Stimulated activated CD4-positive, alpha-beta T cell treated with anti-CD3 and anti-CD28 coated beads, Interleukin-1b, Interleukin-23, amount 100 ng/mL, for 4 hours (primary cell): ENCODE measurements at places on chromosomes 1 and 21.

GRCh38 chr1:181043025-181043888, 9.5 kb downstream of the MR1 start:
- DNase-seq = no peak

DNA sequence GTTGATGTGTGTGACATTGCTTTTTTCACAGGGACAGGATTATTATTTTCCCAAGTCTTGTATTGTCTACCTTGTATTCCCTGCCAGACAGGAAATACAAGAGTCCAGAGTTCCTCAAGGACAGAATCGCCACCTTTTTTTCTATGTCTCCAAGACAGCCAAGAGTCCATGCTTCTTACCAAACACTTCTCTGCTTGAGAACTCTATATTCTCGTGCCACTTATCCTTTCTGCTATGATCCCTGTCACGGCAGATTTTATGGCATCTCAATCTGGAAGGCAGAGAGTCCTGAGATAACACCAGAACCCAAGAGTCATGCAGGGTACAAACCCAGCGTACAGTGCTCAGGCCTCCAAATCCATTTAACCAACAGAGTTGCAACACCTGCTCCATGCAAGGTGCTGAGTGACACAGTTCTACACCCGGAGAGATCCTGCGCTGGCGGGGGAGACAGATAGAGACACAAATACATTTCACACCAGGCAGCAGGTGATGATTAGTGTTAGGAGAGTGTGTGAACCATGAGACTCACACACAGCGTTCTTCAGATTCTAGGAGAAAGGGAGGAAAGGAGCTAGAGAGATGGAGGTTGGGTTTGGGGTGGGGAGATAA, 107.6 kb downstream of the NAV1 start:
- no peak for DNase-seq

GRCh38 chr1:112264553-112264952, 131.5 kb upstream of the CTTNBP2NL start:
- no peak for DNase-seq

DNA sequence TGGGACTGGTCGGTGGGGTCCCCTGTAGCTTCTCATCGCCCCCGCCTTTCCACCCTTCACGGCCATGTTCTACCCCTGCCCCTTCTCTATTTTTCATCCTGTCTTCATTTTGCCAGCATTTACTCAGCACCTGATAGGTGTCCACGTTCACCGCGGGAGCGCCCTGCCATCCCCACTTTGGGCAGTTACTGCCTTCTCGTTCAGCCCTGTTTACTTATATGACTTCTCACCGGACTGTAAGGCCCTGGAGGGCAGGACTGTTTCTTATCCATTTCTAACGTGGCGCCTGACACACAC, 380 bp downstream of the MFN2 start:
- DNase-seq = no peak

- no peak for DNase-seq
Observed at GRCh38 chr21:44357064-44357837, 3.8 kb downstream of the TRPM2 start.

GRCh38 chr1:178358456-178358855, 138.3 kb downstream of the CLEC20A start:
- DNase-seq = no peak

GRCh38 chr1:234537236-234537635, 58.3 kb upstream of the TARBP1 start:
- no peak for DNase-seq

- DNase-seq = no peak
Observed at GRCh38 chr1:27436204-27437159, 44.1 kb downstream of the GPR3 start.

DNA sequence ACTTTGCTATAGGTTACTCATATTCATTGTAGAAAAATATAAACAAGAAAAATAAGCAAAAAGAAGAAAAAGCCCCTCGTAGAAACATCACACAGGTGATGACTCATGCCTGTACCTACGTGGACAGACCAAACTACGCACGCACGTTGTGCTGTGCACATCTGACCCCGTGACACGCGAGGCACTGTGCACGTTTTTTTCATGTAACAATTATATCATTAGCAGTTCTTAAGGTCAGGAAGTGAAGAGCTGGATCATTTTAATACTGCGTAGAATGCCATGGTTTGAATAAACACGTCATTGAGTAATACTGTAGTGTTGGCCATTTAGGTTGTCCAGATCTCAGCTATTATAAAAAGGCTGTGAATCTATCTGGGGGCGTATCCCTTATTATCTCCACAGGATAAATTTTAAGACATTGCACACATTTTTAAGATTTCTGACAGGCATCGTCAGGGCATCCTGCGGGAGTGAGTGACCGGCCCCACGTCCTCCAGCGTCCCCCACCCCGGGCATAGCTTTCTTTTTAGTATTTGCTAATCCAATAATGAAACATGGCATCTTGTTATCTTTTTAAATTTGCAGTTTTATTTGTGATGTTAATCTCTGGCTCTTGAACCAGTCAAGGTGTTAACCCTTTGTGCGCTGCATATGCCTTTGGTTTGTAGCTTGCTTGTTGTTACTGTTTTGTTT, 23.4 kb upstream of the ADARB1 start:
- DNase-seq = no peak

- DNase-seq = no peak
Observed at GRCh38 chr21:38440746-38441145, 57.5 kb downstream of the ERG start.

GRCh38 chr1:116990612-116991151, 10.9 kb upstream of the CD101 start:
- no peak for DNase-seq

DNA sequence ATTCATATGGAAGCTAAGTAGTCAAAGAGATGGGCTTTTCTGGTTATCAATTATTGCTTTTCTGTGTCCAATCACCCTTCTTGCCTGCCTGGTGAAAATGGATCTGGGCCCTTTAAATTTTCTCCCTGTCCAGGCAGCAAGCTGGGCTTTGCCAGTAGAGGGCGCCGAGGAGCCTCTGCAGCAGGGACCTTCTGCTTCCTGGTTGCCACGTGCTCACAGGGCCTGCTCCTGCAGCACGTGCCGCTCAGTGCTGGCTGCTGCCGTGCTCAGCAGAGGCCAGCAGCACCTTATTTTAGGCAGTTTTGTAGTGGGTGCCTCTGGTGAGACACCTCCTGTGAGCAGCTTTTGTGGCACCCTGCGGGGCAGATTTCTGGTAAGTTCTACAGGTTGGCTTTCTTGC, 4.0 kb downstream of the ACTL8 start:
- no peak for DNase-seq

GRCh38 chr1:34113362-34113761, 51.7 kb downstream of the CSMD2 start:
- DNase-seq = no peak

GRCh38 chr1:967466-968343, 1.4 kb downstream of the PLEKHN1 start:
- DNase-seq = no peak

DNA sequence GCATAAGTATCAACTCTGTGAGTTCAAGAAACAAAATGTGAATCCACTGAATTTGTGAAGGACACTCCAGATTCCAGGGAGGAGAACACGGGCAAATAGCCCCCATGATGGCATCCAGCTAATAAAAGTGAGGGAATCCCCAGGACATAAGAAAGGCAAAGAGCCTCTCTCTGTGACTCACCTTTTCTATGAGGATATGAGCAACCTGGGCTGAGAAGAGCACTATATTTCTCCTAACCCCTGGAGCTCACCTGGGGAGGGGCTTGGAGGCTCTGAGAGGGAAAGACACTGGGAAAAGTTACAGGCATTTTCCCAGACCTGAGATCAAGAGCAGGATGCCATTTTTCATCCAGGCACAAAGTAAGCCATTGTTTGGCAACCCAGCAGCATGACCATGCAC, 1298.8 kb downstream of the PLA2G4A start:
- DNase-seq = no peak

DNA sequence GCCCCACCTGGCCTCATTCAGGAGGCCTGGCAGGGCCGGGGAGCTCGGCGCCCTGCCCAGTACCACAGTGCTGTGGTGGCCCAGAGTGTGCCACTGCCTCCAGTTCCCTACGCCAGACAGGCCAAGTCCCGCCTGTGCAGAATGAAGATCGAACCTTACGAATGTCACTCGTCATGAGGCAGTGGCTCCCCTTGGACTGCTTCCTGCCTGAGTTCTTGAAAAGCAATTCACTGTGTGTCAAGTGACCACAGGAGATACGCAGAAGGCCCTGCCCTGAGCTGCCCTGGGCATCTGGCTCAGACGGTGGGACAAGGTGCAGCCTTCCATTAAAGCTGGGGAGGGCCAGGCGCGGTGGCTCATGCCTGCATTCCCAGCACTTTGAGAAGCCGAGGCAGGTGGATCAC, 49.6 kb upstream of the LRP8 start:
- DNase-seq = no peak

GRCh38 chr1:23477359-23478144, 6.4 kb downstream of the ASAP3 start:
- DNase-seq = no peak

- DNase-seq = no peak
Observed at GRCh38 chr1:47207803-47208373, 18.1 kb upstream of the PDZK1IP1 start.

GRCh38 chr1:20792196-20792595, 5.1 kb upstream of the HP1BP3 start:
- no peak for DNase-seq

- DNase-seq = no peak
Observed at GRCh38 chr1:241532864-241533263, 686 bp downstream of the KMO start.

GRCh38 chr1:69483246-69483645, 84.5 kb upstream of the LRRC7 start:
- DNase-seq = no peak

GRCh38 chr21:39444421-39445180, 977 bp downstream of the LCA5L start:
- no peak for DNase-seq

DNA sequence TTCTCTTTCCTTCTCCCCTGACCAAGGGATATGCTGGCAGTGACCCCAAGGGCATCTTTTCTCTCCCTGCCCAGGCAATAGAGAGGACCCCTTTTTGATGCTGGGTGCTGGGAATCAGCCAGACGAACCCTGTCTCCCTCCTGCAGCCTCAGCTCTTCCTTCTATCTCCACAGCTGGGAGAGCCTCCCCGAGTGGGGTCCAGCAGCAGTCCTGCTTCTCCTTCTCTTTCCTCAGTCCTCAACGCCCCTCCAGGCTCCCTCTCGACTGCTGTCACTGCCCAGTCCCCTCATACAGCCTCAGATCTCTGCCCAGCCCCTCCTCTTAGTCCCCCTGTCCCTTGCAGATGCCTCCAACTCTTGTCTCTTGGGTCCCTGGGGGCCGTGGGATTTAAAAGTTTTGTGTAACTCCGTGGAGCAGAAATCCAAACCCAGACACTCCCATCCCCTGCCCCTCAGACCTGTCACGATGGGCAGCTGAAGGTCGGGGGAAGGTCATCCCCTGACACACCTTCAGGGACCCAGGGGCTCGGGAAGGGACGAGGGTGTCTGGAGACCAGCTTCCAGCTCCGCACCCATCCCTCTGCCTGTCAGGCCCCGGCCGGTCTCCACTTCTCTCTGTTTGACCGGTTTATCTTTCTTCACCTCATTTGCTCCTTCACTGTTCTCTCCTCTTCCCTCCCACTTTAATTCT, 5.8 kb upstream of the ETV3L start:
- DNase-seq = no peak
